Fibroblast of skin of left biceps (primary cell): ENCODE measurements at places on chromosomes 11 and 22.

GRCh38 chr22:39173050-39173706, 20.7 kb upstream of the CBX7 start:
- no peak for DNase-seq

DNA sequence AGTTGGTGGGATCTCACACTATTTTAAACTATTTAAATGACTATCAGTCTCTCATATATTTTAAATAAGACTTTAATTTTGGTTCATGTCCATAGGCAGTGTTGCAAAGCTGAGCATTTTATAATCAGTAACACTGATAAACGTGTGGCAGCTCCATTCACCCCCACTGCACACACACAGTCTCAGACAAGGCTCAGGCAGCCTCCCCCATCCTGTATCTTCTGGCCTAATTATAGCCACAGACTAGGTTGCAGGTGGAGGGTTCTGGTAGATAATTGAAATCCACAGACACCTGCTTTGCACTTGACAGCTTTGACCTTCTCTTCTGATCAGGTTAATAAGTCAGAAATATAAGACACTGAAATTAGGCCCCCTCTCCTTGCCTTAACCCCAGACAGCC, 118.5 kb upstream of the LDLRAD3 start:
- DNase-seq = no peak

DNA sequence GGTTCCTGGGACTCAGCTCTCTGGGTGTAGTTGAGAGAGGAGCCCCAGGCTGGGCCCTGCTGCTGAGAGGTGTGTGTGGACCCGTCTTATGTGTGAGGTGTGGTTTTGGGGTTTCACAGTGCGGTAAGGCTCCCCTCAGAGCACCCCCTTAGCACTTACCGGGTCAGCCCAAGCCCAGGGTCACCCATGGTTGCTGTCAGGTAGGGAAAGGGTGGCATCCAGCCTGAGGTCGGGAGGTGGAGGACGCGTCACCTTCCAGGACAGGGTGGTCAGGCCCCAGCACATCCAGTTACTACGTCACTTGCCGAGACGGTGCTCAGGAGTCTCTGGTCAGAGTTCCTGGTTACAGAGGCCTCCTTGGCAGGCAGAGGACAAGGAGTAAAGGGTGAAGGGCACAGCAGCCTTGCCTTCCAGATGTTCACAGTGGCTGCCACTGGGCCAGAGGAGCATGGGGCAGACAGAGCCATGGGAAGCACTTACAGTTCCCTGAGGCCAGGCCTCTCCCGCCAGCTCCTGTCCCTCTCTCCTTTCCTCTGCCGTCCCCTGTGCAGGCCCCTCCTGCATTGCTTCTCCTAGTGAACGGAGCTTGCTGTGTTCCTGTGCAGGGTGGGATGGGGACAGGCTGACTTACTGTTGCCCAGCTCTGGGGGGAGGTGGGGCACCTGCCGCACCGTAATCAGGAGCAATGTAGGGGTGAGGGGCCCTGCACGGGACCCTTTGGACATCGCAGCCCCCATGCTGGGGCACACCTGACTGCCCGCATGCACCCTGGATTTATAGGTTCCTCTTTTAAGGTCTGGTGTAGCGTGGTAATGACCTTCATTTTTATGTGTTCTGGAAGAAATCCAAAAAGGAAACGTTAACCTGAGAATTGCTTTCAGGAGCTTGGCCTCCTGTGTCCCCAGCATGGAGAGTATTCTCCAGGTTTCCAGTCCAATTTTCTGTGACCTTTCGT, 285.9 kb downstream of the TBC1D22A start:
- no peak for DNase-seq

GRCh38 chr11:8252388-8252787, 11.3 kb downstream of the LMO1 start:
- no peak for DNase-seq

- no peak for DNase-seq
These were observed 30.7 kb upstream of the KCNQ1OT1 start for GRCh38 chr11:2730272-2731129.

DNA sequence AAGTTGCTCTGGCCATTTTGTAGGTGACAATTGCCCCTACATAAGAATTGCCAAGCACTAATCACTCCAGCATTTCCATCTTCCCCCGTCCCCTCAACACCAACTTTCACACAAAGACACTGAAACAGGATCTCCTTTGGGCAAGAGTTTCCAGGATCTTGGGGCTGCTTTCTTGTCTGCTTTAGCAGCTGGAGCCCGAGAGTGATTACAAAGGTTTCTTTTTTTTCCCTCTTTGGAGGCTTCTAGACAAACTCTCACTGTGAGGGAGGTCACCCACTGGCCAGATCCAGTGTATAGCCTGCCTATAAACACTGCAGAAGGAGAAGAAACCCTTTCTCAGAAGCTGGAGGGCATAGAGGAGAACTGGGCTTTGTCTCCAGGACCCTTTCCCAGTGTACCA, 92.5 kb downstream of the APIP start:
- no peak for DNase-seq

- DNase-seq = no peak
These were observed 701 bp downstream of the DIXDC1 start for GRCh38 chr11:111937844-111938243.

DNA sequence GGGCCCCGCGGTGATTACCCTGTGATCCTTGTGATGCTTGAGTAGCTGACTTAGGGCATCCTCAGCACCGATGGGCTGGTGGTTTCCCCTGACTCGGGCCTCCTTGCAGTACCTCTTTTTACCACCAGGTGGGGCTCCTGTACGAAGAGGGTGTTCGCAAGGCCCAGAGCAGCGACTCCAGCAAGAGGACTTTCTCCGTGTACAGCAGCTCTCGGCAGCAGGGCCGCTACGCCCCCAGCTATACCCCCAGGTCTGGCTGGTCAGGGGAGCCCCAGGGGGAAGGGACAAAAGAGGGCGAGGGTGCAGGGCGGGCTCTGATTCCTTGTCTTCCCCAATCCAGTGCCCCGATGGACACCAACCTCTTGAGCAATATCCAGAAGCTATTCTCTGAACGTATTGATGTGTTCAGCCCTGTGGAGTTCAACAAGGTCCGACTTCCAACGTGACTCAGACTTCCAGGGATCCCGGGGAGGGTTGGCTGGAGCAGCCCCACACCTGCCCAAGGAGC, 1.3 kb upstream of the TM7SF2 start:
- DNase-seq = peak; percentile 35

DNA sequence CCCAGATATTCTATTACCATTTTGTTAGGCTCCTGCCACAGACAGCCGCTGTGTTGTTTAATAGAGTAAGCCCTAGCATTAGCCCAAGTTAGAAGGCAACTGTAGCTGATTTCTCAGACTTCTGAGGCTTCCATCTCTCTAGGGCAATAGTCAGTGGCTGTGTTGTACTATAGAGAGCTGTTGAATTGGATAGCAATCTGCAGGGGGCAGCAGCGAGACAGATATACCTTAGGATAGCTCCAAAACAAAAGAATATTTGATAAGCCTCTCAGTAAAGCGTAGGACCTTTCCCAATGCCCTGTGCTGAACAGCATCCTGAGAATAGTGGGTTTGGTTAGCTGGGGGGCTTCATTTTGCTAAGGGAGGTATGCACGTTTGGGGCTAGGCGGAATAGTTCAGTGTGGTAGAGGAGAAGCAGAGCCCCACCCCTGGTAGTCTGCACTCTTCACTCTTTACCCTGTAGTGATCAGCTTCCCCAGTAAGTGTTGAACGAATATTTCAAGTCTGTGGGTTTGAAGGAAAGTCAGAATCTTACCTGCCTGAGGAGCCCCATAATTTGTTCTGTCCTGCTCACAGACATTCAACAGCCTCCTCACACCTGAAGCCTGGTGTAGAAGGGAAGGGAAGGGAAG, 515.1 kb downstream of the INSC start:
- DNase-seq = no peak

GRCh38 chr11:96091476-96091875, 167.6 kb upstream of the MTMR2 start:
- no peak for DNase-seq

DNA sequence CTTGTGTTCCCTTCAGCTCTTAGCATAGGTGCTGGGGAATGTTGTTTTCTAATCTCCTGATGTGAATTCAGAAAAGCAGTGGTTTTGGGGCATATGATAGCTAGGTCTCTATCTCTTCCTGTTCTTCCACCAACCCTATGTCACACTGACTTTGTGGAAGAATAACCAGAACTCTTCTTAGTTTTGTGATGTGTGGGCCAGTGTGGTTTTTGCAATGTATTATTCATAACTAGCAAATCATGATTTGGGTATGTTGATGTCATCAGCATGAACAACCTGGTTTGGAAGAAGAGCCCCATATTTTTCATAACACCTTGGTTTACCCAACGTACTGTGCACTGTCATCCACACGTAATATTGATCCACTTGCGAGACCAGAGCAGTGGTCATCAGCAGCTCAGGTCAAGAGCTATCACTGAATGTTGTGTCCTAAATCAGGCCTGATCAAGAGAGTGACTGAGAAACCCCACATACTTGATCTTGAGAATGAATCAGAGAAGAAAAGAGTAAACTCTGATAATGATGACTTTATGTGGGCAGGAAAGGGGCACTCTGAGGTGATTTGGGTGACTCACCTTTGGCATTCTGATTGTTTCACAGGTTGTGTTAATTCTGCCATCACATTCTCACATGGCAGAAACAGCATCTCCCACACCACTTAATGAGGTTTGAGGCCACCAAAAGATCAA, 19.4 kb upstream of the MS4A6E start:
- no peak for DNase-seq

DNA sequence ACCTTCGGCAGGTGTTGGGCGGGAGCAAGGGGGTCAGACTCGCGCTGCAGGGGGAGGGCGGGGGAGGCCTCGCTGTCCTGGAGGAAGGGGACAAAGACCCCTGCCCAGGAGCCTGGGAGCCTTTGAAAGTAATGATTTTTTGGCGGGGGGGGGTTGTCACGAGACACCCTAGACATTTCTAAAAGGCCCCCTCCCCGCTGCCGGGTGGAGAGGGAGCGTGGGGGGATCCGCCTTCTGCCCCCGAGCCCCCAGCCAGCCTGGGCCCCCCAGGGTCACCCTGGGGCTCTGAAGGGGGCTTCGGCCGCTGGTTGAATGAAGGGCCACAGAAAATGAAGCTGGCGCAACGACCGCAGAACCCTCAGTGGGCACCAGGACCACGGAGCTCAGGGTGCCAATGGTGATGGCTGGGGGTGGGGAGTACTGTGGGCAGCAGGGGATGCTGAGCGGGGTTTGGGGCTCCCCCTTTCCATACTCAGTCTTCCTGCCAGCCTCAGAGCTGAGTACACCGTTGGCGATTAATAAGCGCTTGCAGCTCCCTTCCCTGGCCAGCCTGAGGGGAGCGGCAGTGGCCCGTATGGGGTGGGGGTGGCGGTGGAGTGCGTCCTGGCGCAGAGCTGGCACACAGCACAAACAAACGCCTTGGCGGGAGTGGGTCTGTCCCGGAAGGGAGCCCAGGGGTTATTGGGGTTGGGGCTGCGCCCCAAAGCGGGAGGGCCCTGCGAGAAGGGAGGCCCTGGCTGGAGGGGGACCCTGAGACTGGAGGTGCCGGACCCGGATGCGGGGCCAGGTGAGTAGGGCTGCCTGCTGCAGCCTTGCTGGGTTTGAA, 1.2 kb upstream of the DUSP8 start:
- DNase-seq = no peak

DNA sequence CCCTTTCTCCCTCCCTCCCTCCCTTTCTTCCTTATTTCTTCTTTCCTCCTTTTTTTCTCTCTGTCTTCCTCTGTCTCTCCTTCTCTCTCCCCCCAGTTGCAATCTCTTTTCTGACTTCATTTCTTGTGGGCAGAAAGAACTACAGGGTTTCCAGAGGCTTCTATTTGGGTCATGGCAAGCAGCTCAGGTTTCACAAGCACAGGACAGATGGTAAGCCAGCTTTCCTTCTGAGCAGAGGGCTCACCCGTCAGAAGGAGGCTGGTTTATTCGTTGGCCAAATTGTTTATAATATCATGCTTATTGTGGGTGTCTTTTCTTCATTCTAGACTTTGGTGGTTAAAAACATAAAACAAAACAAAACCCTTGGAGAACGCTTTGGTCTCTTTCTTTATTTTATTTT, 58.9 kb upstream of the CLMP start:
- DNase-seq = no peak

DNA sequence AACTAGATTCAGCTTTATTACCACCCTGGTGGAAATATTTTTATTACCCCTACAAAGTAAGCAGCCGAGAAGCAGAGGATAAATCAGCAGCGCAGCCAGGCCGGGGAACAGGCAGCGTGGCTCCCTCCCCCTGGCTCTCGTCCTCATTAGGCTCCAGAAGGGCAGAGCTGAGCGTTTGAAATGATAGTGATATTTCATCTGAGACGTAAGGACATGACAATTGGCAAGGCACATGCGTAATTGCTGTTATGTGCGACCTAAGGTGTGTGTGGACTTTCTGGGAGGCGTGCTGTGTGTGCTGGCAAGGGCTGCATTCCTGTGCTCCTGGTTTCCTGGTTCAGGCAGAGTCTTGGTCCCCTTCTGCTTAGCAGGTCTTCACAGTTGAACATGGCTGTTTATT, 247.8 kb downstream of the TBC1D22A start:
- no peak for DNase-seq

DNA sequence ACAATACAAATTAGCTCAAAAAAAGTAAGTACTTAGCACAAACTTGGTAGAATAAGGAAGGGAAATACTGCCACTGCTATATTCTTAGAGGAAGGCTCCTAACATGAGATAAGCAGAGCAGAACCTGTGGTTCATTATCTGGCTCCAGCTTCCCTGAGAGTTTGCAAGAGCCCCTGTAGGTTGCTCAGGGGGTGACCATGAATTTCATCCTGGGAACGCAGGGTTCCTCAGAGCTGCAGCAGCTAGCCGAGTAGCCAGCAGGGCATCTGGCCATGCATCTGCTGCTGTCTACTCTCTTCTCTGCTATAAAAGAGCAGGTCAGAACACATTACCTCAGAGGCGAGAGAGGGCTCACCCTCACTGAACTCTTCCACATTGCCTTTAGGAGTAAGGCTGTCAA, 67.3 kb downstream of the TRPC6 start:
- DNase-seq = no peak

DNA sequence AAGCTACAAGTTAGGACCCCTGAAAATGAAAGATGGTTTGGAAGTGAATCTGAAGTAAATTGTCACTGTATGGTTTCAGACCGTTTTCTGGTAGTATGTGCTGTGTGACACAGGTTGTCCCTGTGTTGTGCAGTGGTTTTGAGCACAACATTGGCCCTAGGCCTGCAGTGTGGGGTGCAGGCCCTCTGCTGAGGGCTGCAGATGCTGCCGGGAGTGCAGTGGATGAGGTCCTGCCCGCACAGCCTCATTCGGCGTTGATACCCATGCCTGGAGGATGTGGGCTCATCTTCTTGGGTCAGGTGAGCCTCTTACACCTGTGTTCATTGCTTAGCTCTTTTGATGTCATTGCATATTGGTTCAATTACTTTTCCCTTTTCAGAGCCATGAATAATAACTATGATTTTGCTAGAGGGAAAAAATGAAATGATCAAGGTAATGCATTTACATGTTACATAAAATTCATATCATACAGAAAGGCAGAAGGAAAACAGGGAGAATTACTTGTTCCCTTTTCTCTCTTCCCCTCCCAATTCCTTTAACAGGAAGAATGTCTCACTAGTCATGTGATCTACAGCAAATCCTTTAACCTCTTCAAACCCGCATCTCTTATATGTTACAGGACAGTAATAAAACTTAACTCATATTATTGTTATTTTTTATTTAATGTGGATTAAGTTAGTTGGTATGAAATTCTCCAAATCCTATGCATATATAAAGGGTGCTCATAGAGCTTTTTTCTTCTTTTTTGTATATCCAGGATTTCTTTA, 48.7 kb downstream of the PTPRJ start:
- DNase-seq = no peak

GRCh38 chr11:117593065-117593464, 204.0 kb downstream of the DSCAML1 start:
- no peak for DNase-seq
